ENCODE measurements at places on chromosomes 4 and X. TPM values are rescaled to one million over a fixed set of nuclear protein-coding genes. Genes with fewer than 3 reads are reported as not detected.

The PAGE5 gene
- polyA plus RNA-seq = not detected

The CYP2U1 gene
- 2.6 TPM for polyA plus RNA-seq

The COQ2 gene
- polyA plus RNA-seq = 20.3 TPM

DNA sequence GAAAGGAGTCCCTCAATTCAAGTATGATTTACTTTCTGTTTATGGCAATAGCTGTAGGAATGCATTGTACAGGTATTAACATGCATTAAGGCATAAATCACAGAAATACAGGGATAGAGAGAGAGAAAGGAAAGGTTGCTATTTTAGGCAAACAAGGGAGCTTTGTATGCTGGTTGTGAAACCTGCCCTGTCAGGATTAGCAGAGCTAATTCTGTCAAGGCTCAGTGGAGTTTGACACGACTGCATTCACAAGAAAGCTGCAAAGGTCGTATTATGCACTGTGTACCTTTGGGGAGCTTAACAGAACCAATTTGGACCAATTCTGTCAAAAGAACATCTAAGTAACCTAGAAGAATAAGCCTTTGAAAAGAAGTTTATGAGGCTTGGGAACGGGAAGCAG lies 239.3 kb downstream of the GRIA2 start:
- H3K27me3 ChIP-seq = no peaks in the 10 kb centered on the region
- H3K27ac ChIP-seq = peak overlapping the region; percentile 43
- H3K36me3 ChIP-seq = no peaks in the 10 kb centered on the region
- no peaks in the 10 kb centered on the region for H3K4me1 ChIP-seq
- peak; percentile 0 for DNase-seq

- no peak overlapping the region for H3K4me3 ChIP-seq
- no peaks in the 10 kb centered on the region for H3K4me1 ChIP-seq
- H3K36me3 ChIP-seq = no peaks in the 10 kb centered on the region
- no peak for DNase-seq
- H3K27ac ChIP-seq = no peak overlapping the region
Measured at GRCh38 chr4:139628184-139629012, 37.2 kb upstream of the MGST2 start.

The MAGED4 gene
- not detected for polyA plus RNA-seq

The PRRG3 gene
- polyA plus RNA-seq = not detected

DNA sequence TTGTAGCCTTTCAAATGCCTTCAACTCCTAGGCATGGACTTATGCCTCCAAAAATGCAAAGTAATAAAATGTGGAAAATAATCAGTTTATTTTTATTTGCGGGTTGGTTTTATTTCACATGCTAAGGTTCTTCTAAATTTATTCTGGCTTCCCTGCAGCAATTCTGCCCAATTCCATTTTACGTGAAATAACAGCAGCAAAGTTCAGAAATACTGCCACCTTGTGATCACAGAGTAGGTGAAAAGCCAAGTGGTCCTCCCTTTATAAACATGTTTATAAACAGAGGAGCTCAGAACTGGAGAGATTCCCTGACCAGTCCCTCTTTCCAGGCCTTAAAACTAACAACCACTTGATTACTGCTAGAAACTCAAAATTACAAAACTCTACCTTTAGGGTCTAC lies 14.7 kb upstream of the DCHS2 start:
- peak overlapping the region; percentile 28 for H3K27ac ChIP-seq
- H3K4me1 ChIP-seq = peaks cover 15% of the 10 kb centered on the region
- no peak overlapping the region for H3K4me3 ChIP-seq
- DNase-seq = no peak
